ENCODE measurements at places on chromosomes 12 and 14. TPM values are rescaled to one million over a fixed set of nuclear protein-coding genes. Genes with fewer than 3 reads are reported as not detected.
A peak's percentile ranks its signal among the peaks of the same experiment; 100 is the strongest.

Gene AKAP5
- 2.0 TPM for polyA plus RNA-seq

Gene LRP1-AS
- polyA plus RNA-seq, result 0.79 TPM

Gene RILPL1
- polyA plus RNA-seq, result 19.2 TPM

Gene TGM1
- polyA plus RNA-seq, result 2.6 TPM

Gene CACNA2D4
- polyA plus RNA-seq, result 1.5 TPM

Gene MAP1LC3B2
- 8.6 TPM for polyA plus RNA-seq

GRCh38 chr14:89422181-89422951 is 5.3 kb upstream of the FOXN3 start:
- H3K36me3 ChIP-seq, result no peaks in the 10 kb centered on the region
- DNase-seq, result no peak
- H3K4me1 ChIP-seq, result peaks cover 62% of the 10 kb centered on the region
- H3K4me3 ChIP-seq, result no peak overlapping the region

DNA sequence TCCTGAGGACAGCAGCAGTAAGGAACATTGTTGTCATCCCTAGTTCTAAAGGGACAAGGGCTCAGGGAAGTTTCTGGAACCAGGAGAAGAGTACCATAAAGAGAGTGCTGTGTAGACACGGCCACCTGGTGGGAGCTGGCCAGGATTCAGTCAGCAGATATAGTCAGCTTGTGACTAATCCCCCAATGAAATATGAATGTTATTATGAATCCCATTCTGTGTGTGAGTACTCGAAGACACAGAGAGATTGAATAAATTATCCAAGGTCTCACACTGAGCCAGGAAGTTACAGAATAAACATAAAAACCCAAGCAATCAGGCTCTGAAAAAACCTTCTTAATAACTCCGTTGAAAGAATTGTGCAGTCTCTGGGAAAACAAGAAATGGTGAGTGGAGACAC is 1359.5 kb downstream of the AACS start:
- H3K4me1 ChIP-seq, result no peaks in the 10 kb centered on the region
- no peaks in the 10 kb centered on the region for H3K36me3 ChIP-seq
- no peaks in the 10 kb centered on the region for H3K27me3 ChIP-seq
- DNase-seq, result no peak

DNA sequence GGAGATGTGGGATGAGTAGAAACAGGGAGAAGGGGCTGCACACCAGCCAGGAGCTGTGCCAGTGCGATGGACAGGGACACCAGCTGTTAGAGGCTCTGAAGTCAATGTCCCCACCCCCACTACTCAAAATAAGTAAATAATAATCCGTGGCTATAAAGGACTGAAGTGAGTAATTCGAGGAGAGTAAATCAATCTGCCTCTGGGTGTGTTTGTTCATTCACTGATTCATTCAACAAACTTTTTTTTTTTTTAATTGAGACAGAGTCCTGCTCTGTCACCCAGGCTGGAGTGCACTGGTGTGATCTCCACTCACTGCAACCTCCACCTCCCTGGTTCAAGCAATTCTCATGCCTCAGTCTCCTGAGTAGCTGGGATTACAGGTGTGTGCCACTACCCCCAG is 363.6 kb downstream of the TMEM132D start:
- no peak overlapping the region for H3K4me3 ChIP-seq
- no peaks in the 10 kb centered on the region for H3K36me3 ChIP-seq
- no peak overlapping the region for H3K27ac ChIP-seq
- no peaks in the 10 kb centered on the region for H3K4me1 ChIP-seq

DNA sequence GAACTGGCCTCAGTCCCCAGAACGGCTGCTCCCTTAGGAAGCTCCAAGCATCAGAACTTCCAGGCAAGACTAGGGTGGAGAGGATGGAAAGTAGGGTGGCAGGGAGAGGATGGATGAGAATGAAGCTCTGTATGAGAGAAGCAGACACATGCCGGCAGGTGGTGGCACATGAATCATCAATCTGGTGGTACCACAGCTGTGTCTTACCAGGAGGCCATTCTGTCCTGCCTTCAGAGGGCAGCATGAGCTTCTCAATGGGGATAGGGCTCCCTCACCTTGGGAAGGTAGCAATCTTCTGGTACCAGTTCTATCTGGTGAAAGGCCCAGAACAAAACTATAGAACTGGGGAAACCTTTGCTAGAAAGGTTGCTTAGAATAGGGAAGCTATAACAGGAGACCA is 55.4 kb upstream of the PYGL start:
- peaks cover 6% of the 10 kb centered on the region for H3K4me1 ChIP-seq
- H3K27ac ChIP-seq, result no peak overlapping the region
- DNase-seq, result no peak
- H3K36me3 ChIP-seq, result no peaks in the 10 kb centered on the region
- H3K4me3 ChIP-seq, result no peak overlapping the region
- H3K27me3 ChIP-seq, result no peaks in the 10 kb centered on the region

- no peaks in the 10 kb centered on the region for H3K4me1 ChIP-seq
- no peaks in the 10 kb centered on the region for H3K36me3 ChIP-seq
- H3K27me3 ChIP-seq, result no peaks in the 10 kb centered on the region
- H3K4me3 ChIP-seq, result no peak overlapping the region
- no peak overlapping the region for H3K27ac ChIP-seq
Observed at GRCh38 chr12:22812531-22812930, 187.6 kb downstream of the ETNK1 start.

- no peaks in the 10 kb centered on the region for H3K4me1 ChIP-seq
- no peaks in the 10 kb centered on the region for H3K27me3 ChIP-seq
- H3K4me3 ChIP-seq, result no peak overlapping the region
- no peaks in the 10 kb centered on the region for H3K36me3 ChIP-seq
Observed at GRCh38 chr14:92585981-92586937, 72.7 kb downstream of the RIN3 start.

- H3K4me3 ChIP-seq, result no peak overlapping the region
- H3K4me1 ChIP-seq, result no peaks in the 10 kb centered on the region
- H3K27ac ChIP-seq, result no peak overlapping the region
Observed at GRCh38 chr14:102575160-102575845, 17.1 kb upstream of the RCOR1 start.

DNA sequence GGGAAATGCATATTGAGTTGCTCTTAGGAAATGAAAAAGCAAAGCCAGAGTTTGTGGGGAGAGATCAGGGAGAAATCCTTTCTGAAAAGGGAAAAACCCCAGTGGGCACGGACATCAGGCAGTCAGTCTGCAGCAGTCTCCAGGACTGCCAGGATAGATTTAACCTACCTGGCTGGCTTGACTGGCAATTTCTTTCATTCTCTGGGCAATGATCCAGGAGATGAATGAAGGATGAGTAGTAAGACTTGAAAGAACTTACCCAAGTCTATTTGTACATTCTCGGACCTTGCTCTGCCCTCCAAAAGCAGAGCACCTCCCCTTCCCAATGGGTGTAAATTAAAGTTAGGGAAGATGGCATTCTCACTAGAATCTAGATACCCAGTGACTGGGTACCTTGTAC is 42.9 kb downstream of the CMAS start:
- H3K27me3 ChIP-seq, result no peaks in the 10 kb centered on the region
- no peak for DNase-seq
- H3K27ac ChIP-seq, result no peak overlapping the region
- H3K4me3 ChIP-seq, result no peak overlapping the region
- no peaks in the 10 kb centered on the region for H3K4me1 ChIP-seq

DNA sequence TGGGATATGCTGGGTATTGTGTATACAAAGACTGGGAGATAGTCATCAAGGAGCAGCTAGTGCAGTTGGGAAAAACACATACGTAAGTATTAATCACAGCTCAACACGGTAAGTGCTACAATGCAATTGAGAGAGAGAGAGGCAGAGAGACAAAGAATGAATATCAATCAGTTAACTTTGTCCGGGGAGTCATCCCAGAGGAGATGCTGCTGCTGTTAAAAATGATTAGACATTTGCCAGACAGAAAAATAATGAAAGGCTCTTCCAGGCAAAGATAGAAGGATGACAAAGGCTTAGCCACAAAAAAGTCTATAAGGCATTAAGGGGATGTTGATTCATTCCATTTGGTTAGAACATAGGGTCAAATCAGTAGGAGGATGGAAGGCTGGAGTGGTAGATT is 45.1 kb downstream of the AKAP6 start:
- H3K27me3 ChIP-seq, result no peaks in the 10 kb centered on the region
- H3K4me3 ChIP-seq, result no peak overlapping the region
- H3K4me1 ChIP-seq, result no peaks in the 10 kb centered on the region
- H3K27ac ChIP-seq, result no peak overlapping the region

DNA sequence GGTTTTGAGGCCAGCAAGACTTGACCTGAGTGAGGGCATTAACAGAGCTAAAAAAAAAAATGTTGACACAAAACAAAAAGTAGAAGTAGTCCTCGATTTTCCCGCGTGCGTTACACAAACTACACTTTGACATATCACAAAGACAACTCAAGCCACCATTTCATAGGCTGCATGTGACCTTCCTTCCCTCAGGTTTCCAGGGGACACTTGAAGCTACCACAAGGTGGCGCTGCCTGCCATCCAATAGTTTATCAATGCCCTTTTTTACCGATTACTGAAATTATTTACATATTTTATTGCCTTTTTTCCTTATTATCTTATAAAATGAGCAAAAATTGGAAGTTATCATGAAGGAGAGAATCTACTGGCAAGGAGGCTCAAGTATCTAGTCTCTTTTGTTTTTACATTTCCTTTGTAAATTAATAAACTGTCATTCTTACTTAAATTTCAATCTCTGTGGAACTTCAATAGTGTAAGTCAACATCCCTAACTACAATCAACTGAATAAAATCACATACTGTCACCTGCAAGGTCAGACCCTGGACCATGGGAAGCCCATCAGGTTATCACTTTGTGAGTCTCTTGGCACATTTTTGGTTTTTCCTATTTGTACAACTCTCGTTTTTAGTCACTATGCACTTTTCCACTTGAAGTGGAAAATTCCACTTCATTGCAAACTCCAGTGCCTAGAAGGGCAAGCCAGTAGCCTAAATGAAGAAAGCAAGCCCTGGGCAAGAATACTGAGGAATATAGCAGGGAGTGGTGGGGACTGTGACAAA is 84.6 kb upstream of the CPSF6 start:
- H3K27me3 ChIP-seq, result no peaks in the 10 kb centered on the region
- peak; percentile 39 for DNase-seq
- H3K4me3 ChIP-seq, result no peak overlapping the region
- peaks cover 19% of the 10 kb centered on the region for H3K4me1 ChIP-seq
- no peaks in the 10 kb centered on the region for H3K36me3 ChIP-seq

DNA sequence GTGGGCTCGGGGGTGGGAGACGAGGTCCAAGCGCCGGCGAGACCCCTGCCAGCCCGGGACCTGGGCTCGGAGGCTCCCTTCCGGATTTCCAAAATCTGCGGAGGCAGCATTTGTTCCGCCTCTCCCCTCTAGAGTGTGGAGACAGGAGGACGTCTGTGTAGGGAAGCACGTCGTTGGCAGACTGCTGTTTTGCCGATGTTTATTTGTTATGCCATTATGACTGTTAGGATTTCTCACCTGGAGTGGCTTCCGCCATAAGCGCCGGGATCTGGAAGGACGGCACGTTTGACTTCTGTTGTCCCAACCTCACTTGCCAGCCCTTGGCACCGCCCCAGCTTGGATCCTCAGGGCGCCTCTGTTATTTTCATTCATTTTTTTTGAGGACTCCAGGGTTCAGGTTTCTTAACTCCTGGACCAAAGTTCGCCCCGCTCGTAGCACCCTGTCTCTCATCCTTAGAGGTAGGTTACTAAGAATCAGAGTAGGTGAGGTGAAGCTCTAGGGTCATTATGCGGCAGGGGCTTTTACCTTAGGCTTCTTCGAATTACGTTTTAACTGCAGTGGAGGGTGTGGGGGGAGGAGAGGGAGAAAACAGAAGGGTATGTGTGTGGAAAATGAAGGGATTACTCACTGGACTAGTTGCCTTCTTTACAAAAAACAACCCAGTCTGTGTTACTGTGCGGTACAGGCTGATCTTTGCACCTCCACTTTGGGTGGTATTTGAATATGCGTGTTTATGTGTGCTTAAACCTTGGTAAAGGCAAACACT is 547 bp upstream of the PYGL start:
- peaks cover 11% of the 10 kb centered on the region for H3K27me3 ChIP-seq
- peak; percentile 74 for DNase-seq
- peaks cover 9% of the 10 kb centered on the region for H3K36me3 ChIP-seq
- H3K4me1 ChIP-seq, result peaks cover 22% of the 10 kb centered on the region
- H3K27ac ChIP-seq, result peak overlapping the region; percentile 92

- peak; percentile 93 for DNase-seq
- peaks cover 37% of the 10 kb centered on the region for H3K27me3 ChIP-seq
- H3K4me1 ChIP-seq, result no peaks in the 10 kb centered on the region
- H3K36me3 ChIP-seq, result no peaks in the 10 kb centered on the region
- H3K27ac ChIP-seq, result peak within 1 kb of the TSS; percentile 65
Observed at GRCh38 chr14:24051789-24052655, at the start of gene CARMIL3. CARMIL3 (plus strand) TSS chr14:24052009; CDS start chr14:24052154, 145 bp downstream.

DNA sequence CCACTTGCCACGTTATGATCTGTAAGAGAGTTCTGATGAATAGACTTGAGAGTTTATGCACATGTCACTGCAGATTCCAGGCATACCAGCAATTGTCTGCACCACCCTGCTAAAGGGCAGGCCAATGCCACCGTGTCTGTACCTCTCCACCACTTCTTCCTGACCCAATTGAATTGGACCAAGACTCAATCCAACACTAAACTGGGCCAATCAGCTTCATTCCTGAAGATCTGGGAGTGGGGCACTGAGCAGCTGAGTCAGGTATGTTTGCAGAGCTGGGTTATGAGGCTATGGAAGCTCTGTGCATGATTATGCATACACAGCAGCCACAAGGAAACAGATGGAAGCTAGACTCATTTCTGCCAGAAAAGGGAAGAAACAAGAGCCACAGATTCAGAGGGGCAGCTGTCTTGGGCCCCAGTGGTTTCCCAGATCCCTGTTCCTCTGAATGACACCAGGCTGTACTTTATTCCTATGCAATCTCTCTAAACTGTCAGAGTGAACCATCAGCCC is 28.0 kb downstream of the DAO start:
- no peaks in the 10 kb centered on the region for H3K36me3 ChIP-seq
- no peaks in the 10 kb centered on the region for H3K27me3 ChIP-seq
- no peak for DNase-seq
- H3K4me3 ChIP-seq, result no peak overlapping the region
- no peak overlapping the region for H3K27ac ChIP-seq
- no peaks in the 10 kb centered on the region for H3K4me1 ChIP-seq

- H3K27me3 ChIP-seq, result no peaks in the 10 kb centered on the region
- H3K27ac ChIP-seq, result no peak overlapping the region
- DNase-seq, result no peak
- no peaks in the 10 kb centered on the region for H3K4me1 ChIP-seq
- no peak overlapping the region for H3K4me3 ChIP-seq
Observed at GRCh38 chr12:27772328-27773049, 7.5 kb upstream of the KLHL42 start.

DNA sequence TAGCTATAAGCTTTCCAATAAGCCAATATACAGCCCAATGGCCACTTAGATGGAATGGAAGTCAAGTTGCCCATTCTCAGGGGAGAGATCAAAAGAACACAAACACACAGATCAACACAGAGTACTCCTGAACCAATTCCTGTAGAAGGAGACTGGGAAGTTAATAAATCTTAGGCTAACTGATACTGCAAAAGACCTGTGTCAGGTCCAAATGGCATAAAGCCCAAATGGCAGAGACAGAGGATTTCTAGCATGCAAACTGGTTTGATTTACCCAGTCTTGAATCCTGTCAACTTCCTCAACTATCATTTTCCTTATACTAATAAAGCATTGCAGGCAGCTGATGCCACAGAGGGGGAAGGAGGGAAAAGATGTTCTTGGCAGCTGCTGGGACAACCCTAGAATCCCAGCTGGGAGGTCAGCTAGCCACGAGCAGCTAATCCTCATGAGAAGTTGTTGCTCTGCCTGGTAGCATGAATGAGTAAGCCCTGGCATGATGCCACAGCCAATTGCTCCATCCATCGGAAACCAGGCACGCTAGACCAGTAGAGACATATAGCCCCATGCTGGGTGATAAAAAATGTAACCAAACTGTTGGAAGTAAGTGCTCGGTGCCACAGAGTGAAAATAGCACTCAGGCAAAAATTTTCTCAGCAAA is 26.2 kb downstream of the ANG start:
- peak; percentile 86 for DNase-seq
- H3K36me3 ChIP-seq, result no peaks in the 10 kb centered on the region
- H3K27me3 ChIP-seq, result no peaks in the 10 kb centered on the region
- H3K4me1 ChIP-seq, result peaks cover 33% of the 10 kb centered on the region

GRCh38 chr12:102948941-102949352 is 8.5 kb upstream of the ASCL1 start:
- no peak for DNase-seq
- peaks cover 28% of the 10 kb centered on the region for H3K27me3 ChIP-seq
- no peaks in the 10 kb centered on the region for H3K36me3 ChIP-seq

Data from left lung (tissue), 14 donors.